NCI-H1048 (cell line): ENCODE measurements at places on chromosomes 1 and 21.

DNA sequence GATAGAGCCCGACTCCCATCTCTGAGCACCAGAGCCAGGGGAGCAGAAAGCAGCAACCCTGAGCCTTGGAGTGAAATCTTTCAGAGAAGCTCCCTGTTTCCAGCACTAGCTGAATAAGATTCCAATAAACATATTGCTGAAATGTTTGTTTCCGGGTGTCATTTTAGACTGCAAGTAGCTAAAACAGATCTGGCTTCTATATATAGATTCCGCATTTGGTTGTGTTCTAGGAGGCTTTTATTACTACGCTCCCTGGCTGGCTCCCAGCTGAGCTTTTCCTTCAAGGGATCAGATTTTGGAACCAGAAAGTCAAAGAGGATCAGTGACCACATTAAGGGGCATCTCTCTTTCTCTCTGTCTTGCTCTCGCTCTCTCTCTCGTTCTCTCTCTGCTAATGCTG is 88.2 kb downstream of the PAPPA2 start:
- no peak for DNase-seq

DNA sequence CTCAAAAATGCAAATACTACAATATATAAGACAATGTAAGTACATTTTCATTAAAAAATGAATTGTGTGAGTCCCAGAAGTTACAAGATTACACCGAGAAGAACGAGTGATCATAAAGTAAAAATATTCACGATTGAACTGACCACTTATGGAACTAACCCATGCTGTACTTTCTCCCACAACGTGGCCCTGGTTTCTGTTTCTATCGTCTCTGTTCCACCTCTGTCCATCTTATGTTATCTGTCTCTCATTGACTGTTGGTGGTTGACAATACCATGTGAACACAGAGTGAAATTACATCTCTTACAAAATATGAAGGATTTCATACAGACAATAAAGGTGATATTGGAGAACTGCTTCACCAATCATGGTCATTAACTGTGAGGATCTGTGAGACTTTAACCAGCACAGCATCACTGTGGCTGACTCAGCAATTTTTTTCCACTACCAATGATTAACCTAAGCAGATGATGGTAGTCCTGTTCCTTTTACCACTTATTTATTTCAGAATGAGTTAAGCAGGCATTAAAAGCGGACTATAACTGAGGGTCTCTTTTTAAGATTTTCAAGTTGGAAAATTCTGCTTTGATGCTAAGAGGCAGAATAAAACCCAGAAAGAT is 165.1 kb downstream of the TGFB2 start:
- DNase-seq, result no peak

DNA sequence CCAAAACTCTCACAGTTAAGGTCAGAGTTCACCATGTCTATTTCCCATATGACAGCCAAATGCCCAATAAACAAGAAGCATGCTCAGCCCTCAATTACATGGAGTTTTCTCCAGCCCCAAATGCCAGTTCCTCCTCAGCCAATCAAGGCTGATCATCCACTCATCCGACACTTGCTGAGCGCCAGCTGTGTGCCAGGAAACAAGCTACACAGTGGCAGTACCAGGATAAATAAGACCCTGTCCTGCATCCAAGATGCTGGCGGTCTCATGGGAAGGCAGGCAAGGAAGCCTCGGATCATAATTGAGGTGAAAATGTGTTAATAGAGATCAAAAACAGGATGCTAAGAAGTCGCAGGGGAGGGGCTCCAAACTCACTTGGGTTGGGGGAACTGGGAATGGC is 7.7 kb downstream of the ZBTB17 start:
- DNase-seq, result no peak

- DNase-seq, result no peak
Measured at GRCh38 chr1:48493970-48494769, 22.2 kb upstream of the SPATA6 start.

DNA sequence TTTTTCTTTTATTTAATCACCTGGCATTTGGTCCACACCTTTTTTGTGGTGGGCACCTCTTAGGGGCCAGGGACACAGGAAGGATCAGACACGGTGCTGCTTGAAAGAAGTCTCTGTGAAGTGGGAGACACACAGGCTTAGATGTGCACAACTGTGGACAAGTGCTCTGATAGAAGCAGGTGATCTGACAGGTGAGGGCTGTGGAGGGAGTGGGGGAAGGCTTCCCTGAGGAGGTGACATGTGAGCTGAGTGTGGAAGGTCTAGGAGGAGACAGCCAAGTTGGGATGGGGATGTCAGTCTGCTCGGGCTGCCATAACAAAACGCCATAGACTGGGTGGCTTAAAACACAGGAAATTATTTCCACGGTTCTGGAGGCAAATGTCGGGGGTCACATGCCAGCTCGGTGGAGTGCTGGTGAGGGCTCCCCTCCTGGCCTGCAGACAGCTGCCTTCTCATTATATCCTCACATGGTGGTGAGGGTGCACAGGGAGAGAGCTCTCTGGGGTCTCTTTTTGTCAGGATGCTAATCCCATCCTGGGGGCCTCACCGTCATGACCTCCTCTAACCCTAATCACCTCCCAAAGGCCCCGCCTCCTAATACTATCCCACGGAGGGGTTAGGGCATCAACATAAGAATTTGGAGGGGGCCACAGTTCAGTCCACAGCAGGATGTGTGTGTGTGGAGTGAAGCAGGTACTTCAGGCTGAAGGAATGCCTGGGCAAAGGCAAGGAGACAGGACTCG is 5.2 kb upstream of the KIAA1614 start:
- no peak for DNase-seq

DNA sequence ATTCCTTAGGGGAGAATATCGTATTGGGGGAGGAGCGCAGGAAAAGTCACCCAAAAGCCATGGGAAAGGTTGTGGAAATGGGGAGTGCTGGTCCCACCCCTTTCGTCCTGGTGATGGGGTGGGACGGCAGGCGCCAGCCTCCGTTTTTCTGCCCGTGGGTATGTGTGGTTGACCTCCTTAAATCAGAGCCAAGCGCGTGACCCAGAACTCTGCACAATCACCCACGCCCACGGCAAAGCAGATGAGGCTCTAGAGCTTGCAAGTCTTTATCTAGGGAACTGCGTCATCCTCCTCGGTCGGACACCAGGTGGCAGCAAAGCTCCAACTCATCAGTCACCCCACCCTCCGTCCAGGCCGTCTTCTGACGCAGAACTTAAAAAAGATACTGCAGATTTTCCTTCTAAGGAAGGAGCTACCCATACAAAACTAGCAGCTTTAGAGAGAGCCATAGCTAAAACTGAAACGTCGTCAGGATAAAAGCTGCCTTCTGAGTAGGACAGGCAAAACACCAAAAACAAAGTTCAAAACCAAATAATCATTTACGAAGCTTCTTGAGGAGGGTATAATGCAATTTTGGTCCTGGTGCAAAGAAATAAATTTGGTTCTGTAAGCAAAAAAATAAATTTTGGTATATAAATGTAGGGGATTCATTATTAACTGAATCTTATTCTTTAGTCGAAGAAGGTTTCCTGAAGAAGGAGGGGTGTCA is 62.0 kb downstream of the TBX19 start:
- DNase-seq, result peak; percentile 73

GRCh38 chr1:62057641-62058290 is 136.9 kb upstream of the L1TD1 start:
- DNase-seq, result no peak

DNA sequence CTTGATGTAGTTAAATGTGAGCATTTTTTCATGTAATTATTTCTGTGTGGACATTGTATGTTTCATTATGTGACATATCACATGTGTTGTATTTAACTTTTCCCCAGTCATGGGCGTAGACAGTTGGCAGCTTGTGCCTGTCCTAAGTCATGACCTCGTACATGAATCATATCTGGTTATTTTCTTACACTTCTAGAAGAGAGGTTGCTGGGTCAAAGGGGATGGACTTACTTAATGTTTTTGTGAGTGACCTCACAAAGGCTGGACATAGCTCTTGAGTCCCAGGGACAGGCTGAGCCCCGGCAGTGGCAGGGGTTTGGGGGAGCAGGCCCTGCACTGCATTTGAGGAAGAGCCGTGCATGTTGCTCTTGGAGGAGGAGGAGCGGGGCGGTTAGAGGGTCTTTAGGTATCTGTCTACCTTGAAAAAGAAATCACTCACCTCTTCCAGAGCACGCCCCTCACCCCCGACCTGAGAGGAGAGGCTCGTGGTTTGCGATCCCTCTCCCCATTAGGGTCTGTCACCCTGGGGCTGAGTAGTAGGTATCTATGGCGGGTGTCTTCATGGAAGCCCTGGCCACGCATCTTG is 16.4 kb downstream of the IFNGR2 start:
- no peak for DNase-seq

GRCh38 chr1:48031676-48032075 is 34.5 kb upstream of the TRABD2B start:
- no peak for DNase-seq

DNA sequence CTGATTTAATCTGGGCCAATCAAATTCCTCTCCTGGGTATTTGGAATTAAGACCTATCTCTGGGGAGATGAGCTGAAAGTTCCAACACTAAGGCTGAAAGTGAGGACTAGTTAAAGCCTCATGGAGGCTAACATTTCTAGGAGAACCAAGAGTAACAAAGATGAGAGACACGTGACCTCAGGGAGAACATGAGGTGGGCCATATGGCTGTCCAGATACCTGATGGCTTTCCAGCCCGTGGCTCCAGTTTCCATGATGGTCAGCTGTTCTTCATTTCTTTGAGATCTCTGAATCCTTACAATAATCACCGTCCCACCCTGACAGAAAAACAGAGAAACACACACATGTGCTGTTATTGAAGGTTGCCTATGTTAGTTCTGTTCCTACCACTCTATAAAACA is 66.1 kb downstream of the LEPR start:
- no peak for DNase-seq

- DNase-seq, result no peak
Measured at GRCh38 chr1:245325922-245326795, 171.4 kb downstream of the KIF26B start.

- DNase-seq, result no peak
Measured at GRCh38 chr1:202745323-202745888, 35.2 kb upstream of the SYT2 start.

DNA sequence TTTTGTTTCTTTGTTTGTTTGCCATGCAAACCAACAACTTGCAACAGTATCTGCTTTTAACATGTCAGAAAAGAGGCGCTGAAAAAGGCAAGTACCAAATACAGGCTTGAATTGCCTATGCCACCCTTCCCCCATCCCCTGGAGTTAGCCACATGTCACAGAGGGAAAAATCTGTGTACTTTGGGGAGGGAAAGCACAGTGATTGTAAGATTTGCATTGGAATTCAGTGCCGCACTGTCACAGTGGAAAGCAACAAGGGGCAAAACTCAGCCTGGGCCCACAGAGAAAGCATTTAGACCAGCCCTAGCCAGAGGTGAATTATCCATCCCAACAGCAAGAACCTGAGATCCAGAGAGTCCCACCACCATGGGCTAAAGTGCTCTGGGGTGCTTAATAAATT is 52.4 kb upstream of the ACADM start:
- DNase-seq, result no peak

GRCh38 chr1:161736335-161736969 is 13.1 kb upstream of the DUSP12 start:
- no peak for DNase-seq

GRCh38 chr1:160137216-160137862 is 14.1 kb upstream of the ATP1A4 start:
- no peak for DNase-seq

DNA sequence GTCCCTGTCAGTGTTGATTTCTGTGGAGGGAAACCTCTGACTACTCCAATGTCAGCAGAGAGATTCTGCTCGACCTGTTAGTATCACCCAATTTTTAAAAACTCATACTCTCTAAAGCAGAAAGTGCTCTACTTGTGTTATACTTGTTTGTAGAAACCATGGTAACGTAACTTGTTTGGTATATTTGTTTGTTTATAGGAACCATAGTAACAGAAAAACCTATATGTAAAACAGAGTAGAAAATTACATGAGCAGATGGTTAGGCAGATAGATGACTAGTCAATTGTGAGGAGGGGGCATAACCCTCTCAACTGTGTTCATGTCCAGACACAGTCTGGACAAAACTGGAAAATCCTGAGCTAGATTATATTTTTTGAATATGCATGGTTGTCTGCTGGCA is 6.7 kb downstream of the TRIM45 start:
- no peak for DNase-seq

DNA sequence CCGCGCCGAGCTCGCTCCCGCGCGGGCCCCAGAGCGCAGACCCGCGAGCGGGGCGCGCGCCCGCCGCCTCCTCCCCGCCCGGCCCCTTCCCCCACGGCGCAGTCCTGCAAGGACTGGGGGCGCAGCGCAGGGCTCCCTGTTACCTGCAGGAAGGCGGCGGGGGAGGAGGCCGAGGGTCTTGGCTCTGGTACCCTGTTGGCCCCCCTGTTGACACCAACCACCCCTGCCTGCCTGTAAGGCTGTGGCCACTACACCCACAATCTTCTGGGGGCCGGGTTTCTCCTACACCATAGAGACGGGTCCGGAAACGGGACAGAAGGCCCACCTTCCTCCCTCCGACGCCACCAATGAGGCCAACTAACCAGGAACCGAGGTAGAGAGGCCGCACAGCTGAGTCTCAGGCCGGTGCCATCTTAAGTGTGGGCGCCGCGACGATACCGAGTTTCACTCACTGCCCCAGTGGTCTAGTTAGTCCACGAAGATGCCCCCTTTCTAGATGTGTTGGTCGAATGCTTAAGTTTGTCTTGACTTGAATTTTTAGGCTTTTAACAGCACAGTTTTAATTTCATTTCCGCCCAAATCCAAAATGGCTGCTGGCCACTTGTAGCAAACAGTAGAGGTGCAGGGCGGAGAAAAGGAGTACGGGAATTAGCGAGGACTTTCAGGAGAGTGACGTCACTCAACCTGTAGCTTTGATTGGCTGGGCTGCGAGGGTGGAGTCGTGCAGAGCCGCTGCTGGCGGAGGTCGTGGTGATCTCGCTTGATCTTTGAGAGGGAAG is at the start of gene SCYL3:
Gene SCYL3, minus strand, starts transcription at position 252 of the 779 bp plus-strand sequence. CDS start 5,056 bp downstream, outside the sequence.
- peak; percentile 98 for DNase-seq

- DNase-seq, result no peak
Measured at GRCh38 chr1:230385930-230386329, 40.2 kb downstream of the PGBD5 start.

DNA sequence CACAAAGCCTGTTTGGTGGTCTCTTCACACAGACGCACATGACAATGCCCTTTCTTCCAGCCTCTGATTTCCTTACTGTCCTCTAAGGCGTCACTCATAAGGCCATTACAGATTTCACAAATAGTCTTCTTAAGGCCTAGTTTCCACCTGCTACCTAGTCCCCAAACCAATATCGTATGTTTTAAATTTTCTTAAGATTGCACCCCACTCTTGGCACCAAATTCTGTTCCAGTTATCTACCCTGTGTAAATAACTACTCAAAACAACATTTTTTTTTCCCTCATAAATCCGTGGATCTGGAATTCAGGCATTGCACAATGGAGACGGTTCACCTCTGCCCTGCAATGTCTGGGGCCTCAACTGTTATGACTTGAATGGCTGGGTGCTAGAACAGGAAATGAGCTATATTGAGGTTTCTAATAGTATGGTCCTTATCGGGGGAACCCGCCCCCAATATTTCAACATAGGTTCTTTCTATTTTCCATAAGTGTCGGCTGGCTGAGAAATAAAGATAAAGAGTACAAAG is 36.9 kb upstream of the SERTAD4 start:
- no peak for DNase-seq
